ENCODE measurements at places on chromosomes 2 and 18.

DNA sequence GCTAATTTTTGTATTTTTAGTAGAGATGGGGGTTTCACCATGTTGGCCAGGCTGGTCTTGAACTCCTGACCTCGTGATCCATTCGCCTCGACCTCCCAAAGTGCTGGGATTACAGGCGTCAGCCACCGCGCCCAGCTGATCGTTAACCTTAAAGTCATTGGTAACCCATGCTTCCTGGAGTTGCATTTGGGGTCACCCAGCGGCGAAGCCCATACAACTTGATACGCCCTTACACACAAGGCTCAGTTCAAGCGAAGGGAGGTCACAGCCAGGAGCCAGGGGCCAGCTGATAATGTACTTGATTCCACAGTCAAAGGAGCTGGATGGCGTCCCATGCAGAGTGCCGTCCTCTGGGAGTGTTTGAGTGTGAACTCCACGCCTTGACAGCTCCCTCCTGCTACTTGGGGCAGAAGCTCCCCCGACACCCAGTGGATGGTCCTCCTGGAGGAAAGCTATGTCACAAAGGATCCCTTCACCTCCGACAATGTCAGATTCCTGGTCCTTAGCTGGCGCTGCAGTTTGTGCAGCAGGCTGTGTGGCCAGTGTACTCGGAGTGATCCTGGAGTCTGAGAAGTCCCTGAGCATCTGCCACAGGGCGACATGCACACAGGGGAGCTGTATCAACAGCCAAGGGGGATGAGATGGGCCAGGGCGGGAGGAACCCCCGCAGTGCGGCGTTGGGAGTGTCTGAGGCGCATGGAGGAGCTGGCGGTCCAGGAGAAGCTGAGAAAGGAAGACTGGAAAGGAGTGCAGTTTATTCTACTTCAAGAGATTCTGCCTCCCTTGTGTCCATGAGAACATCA is 7.9 kb downstream of the CLHC1 start:
- no peak for DNase-seq

GRCh38 chr18:5895299-5895875 is at the start of gene TMEM200C:
TMEM200C (minus strand) TSS chr18:5895522; CDS start chr18:5892063, 3,459 bp downstream.
- peak; percentile 75 for DNase-seq

DNA sequence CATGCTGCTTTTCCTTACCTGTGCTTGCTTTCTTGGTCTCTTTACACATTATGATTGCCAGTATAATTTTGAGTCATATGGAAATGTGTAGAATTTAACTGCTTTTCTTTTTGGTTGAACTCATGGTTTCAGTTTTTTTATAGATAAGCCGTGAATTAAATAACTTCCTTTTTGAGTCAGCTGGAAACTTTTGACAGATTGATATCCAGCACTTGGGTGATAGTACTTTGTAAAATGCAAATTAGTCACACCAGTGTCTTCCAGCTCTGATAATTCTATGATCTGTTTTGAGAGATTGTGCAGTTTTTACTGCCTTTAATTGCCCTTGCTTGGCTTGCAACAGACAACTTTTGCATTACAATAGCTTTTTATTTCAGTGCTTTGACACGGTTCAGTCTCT is 86.4 kb downstream of the NCOA1 start:
- no peak for DNase-seq

- DNase-seq = no peak
Observed at GRCh38 chr2:147578529-147578928, 266.3 kb upstream of the ACVR2A start.

DNA sequence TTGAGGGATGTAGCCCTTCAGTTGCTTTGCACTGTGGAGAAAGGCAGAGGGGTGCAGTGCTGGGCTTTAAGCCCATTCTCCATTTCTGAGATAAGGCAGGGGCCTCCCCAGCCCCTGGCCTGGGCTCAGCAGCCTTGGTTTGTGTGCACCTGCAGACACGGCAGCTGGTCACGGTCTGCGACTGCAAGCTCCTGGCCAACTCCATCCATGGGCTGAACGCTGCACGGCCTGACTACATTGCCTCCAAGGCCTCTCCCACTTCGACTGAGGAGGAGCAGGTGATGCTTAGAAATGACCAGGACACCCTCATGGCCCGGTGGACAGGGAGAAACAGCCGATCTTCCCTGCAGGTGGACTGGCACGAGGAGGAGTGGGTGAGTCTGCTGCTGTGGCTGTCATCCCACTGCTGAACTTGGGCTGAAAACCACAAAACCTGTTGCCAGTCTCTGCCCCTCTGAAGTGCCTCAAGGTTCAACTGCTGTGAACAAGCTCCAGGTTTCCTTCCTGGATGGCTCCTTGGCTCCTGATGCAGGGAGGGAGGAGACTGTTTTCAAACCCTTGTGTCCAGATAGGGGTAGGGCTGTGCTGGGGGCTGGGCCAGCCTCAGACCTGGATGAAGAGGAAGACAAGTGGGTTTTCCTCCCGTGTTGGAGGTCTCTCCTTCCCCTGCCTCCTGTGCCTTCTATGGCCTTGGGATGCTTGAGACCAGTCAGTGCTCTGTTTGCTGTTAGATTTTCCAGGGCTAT is 54.0 kb downstream of the COA5 start:
- no peak for DNase-seq

DNA sequence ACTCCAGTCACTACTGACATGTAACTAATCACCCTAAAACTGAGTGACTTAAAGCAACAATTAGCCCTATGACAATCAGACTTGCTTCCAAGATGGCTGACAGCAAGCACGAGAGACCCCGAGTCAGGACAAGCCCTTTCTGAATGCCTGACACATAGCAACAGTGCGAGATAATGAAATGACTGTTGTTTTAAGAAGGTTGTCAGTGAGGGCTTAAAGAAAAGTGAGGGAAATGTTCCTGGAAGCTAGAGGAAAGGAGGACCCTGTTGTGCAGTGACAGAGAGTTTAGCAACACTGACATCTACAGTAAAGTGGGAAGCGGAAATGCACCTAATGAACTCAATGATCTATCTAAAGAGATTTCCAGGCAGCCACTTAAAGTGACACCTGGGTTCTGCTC is 163.1 kb downstream of the STK39 start:
- no peak for DNase-seq

DNA sequence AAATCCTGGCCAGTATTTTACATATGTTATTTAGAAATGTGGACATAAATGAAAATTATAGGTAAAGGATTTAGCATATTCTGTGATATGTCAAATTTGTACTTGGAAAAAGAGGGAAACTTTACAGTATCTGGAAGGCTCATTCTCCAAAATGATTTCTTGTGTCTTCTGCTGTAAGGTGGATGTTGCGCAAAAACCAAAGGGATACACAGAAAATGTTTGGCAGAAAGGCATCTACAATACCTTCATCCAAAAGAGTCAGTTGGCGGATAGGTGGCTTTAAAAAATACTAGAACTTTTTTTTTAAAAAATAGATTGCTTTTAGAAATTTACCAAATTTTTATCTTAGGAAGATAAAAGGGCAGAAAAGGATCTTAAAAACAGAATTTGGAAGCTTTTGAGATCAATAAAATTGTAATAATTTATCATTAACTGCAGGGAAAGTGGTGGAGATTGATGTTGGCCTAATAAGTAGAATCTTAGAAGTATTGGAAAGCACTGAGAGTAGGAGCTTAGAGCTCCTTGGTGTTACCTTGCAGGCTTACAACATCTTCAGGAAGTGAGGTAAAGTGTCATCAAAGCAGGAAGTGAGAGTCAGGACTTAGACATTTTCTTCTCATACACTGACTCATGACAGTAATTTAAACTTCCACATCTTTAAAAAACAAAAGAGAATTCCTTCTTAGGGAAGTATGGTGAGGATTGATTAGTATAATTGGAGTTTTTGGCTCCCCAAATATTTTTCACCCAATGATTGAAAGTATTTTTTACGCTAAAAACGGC is 2.1 kb downstream of the NABP1 start:
- no peak for DNase-seq

DNA sequence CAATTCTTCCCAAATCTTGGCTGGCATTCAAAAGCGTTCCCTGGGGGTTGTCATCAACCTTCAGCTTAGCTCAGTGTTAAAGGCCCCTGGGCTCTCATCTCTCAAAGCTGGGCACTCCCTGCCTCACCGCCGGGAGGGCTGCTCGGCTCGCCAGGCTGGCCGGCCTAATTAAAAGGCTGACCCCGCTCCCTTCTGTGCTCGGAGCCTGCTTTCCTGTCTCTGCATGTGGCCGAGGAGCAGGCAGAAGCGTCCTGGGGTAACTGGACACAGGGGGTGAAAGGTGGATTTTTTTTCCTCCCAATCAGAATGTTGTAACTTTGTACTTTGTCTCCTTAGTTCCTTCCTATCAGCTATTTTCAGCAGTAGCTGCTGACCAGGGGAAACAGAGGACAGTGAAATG is 231.1 kb downstream of the GBX2 start:
- no peak for DNase-seq

DNA sequence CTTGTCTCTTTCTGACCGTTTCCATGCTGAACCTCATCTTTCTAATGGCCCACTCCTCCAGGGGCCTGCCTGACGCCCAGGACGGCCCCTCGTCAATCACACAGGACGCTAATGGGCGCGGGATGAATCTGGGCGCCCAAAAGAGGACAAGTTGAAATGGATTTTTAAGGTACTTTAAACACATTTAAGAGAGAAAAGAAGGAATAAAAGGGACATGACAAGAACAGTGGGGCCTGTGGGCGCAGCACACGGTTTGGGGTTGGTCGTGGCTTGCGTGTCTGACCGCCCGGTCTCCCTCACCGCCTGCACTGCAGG is 607 bp upstream of the UBE2F start:
- DNase-seq = no peak

DNA sequence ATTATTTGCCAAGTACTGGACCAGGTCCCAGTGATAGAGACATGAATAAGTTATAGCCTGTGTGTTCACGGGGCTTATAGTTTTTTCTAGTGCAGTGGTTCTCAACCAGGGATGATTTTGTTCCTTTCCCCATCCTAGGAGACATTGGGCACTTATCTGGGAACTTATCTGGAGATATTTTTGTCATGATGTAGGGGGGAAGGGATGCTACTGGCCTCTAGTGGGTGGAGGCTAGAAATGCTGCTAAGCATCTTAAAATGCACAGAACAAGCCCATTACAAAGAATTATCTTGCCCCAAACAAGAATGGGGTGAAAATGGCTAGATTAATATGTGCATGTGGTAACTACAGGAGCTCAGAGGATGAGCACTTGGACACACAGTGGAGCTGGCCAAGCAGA is 75.2 kb downstream of the KLHL29 start:
- DNase-seq = no peak

- no peak for DNase-seq
Observed at GRCh38 chr18:36595046-36595817, 233.6 kb downstream of the TPGS2 start.

DNA sequence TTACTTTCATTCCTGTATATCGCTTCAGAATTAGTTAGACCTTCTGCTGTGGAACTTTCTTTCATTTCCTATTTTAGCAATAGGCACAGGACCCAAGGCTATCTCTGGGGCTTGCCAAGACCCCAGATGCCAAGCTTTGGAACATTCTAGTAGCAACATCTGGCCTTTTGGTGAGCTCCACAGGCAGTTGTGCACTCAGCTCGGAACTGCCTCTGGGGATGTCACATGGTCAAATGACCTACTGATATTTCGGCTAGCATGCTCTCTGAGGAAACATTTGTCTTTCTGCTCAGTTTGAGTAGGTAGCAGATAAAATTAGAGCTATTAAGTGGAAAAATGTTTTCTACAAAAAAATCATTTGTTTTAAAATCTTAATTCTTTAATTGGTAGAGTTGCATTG is 76.6 kb upstream of the ITGA4 start:
- DNase-seq = no peak

DNA sequence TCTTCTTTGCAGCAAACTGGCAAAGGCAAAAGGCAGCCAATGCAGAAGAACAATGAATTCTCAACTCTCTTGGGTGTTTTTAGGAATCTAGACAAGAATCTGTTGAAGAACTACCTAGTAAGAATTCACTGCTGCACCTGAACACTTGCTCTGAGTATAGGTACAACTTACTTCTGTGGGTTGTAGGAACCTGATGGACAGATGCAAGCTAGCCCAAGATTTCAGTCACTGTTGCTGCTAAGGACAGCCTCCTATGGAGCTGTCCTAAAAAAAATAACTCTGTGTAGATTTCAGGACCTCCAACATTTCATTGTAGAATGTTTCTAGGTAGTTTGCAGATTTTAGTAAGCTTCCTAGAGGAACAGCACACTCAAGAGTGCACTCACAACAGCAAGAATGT is 363.5 kb downstream of the CBLN2 start:
- no peak for DNase-seq

DNA sequence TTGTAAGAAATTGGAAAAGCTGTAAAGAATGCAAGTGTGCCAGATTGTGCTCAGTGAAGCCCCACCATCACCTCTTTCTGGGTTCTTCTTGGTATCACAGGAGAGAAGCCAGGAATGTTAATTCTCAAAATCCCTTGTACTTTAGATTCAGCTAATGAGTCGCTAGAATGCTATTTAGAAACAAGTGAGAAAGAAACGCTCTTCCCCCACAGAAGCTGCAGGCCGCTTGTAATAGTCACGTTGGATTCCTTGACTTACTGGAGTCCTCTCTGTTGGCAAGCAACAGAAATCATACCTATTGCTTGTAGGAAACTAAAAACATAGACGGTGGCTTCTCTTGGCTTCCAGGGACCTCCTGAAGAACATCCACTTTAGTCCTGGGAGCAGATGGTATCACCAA is 375.6 kb upstream of the LRATD1 start:
- DNase-seq = no peak

DNA sequence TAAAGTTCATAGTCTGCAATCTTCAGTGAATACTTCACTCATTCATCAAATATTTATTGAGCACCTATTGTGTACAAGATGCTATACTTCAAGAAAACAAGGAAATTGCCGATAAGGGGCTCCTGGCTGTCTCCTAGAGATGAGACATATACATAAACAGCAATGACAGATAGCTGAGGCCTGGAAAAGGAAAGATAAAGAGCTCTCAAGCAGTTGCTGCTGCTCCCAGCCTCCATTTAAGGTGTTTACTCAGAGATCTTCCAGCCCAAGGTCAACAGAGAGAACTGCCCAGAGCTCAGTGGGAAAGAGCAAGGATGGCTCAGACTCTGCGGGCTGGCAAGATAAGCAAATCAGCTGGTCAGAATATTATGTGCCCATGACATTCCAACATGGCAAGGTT is 3.3 kb upstream of the SLC14A2 start:
- DNase-seq = no peak

DNA sequence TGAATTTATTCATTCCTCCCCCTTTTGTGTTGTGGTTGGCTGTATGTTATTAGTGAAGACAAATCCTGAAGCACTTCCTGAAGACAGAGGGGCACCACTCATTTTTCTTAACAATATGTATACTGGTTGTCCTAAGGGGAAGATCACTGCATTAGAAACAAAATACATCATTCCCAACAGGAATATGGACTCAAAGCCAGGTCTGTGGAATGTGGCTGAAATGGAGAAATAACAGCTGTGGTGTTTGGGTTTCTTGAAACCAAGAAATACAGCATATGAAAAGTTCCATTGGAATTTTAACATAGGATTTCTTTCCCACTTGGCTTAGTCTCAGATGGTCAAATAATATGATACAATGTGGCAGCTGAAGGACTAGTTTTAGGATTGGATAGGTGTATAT is 267.6 kb downstream of the KCNE4 start:
- no peak for DNase-seq

GRCh38 chr2:232761301-232761907 is 15.0 kb downstream of the KCNJ13 start:
- no peak for DNase-seq
